Left ventricle myocardium superior (tissue), 1 donor: ENCODE measurements at places on chromosomes 13 and 19. TPM values are rescaled to one million over a fixed set of nuclear protein-coding genes. Genes with fewer than 3 reads are reported as not detected.

PODNL1 gene
- 2.0 TPM for total RNA-seq

FCHO1 gene
- total RNA-seq = 0.97 TPM

UTP14C gene
- 10.7 TPM for total RNA-seq

TSKS gene
- 0.72 TPM for total RNA-seq

FLT1 gene
- total RNA-seq = 46.1 TPM

RDH8 gene
- total RNA-seq = not detected

INAFM1 gene
- 12.7 TPM for total RNA-seq

ATP7B gene
- 4.9 TPM for total RNA-seq

CGB3 gene
- total RNA-seq = not detected

C1QTNF9 gene
- 3.9 TPM for total RNA-seq

GRCh38 chr13:109939180-109939579, 152.8 kb upstream of the IRS2 start:
- no peak for DNase-seq

DNA sequence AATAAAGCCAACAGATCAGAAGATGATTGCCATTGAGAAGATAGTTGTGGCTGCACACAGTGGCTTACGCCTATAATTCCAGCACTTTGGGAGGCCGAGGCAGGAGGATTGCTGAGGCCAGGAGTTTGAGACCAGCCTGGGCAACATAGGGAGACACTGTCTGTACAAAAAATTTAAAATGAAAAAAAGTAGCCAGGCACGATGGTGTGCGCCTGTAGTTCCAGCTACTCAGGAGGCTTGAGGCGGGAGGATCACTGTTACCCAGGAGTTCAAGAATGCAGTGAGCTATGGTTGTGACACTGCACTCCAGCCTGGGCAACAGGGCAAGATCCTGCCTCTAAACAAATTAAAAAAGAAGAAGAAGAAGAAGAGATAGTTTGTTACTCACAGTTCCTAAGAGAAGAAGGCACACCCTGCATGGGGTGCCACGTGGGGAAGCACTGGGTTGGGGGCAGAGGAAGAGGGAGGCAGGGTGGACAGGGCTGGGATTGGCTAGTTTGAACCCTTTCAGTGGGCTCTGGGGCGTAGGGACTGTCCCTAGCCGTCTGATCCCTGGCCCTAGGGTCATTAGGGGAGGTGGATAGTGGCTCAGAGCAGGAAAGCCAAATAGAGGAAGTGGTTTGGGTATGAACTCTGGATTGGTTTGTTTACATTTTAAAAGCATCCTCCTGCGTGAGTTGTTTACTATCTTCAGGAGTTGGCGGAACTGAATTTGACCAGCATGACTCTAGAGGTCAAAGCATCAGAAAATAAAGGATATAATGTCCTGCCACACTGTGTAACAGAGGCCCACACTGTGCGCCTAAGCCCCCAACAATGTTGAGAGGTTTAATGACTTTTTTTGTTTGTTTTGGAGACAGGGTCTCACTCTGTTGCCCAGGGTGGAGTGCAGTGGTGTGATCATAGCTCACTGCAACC, 60.5 kb upstream of the MEDAG start:
- no peak for DNase-seq

DNA sequence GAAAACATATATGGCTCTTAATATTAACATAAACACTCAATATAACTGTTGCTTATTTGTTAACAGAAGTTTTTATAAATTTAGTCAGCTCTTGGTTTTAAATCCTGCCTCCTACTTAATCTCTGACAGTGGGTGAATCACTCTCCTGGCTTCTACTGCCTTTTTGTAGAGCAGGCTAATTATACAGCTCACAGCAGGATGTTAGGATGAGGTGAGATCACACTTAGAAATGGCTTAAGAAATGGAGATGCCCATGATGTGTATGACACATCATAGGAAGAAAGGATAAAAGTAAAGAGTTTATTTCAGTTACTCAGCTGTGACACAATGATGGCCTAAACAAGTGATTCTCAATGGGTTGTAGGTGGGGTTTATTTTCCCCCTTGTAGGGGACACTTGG, 345.6 kb downstream of the SPRY2 start:
- no peak for DNase-seq

GRCh38 chr19:34082289-34083077, 89.8 kb upstream of the LSM14A start:
- no peak for DNase-seq

DNA sequence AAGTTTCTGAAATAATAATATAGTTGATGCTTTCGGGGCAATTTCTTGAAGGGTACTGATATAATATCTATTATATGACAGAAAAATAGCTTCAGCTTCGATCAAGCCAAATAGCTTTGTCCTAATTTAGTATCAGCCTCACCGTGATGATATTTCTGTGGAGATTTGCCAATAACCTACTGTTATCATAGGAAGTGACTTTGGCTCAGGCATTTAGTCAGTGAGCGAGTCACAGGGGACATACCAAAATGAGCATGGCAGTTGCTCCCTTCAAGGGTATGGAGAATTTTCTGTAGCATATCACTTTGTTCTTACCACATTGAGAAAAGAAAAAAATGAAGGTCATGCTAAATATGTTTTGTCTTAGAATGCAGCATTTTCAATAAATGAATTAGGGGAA, 767.6 kb upstream of the SLITRK1 start:
- DNase-seq = no peak

DNA sequence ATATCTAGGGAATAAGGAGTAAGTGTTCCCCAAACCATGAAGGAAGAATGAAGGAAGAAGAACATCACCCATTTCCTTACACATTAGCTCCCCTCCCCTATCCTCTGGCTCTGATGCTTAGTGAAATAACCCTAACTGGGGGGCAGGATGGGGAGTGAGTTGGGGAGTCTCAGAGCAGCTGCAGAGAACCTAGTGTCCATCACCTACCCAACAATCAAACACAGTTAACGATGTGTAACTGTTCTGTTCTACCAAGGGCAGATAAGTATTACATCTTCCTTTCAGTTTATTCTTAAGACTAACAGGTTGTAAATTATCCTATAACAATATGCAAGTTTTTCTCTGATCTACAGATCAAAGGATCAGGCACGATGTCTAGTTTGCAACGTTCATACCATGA, 12.8 kb downstream of the ELF1 start:
- DNase-seq = no peak

DNA sequence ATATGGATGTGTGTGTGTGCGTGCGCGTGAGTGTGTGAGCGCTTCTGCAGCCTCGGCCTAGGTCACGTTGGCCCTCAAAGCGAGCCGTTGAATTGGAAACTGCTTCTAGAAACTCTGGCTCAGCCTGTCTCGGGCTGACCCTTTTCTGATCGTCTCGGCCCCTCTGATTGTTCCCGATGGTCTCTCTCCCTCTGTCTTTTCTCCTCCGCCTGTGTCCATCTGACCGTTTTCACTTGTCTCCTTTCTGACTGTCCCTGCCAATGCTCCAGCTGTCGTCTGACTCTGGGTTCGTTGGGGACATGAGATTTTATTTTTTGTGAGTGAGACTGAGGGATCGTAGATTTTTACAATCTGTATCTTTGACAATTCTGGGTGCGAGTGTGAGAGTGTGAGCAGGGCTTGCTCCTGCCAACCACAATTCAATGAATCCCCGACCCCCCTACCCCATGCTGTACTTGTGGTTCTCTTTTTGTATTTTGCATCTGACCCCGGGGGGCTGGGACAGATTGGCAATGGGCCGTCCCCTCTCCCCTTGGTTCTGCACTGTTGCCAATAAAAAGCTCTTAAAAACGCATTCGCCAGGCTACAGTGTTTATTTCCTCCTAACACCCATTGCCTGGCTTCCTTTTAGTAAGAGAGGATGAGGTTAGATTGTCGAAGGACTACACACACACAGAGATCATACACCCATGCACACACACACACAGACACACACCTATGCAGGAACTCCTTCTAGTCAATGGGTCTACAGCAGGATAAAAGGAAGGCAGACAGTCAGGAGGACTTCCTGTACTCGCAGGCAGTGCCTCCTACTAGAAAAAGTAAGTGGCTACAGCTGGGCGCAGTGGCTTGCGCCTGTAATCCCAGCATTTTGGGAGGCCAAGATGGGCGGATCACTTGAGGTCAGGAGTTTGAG, 7.1 kb downstream of the FOSB start:
- no peak for DNase-seq

- DNase-seq = no peak
These were observed 32.2 kb downstream of the F2RL3 start for GRCh38 chr19:16920816-16921529.

- DNase-seq = no peak
These were observed 48.5 kb downstream of the WDFY2 start for GRCh38 chr13:51632591-51633362.

- DNase-seq = no peak
These were observed 22.5 kb downstream of the KCNRG start for GRCh38 chr13:50037788-50038187.

- DNase-seq = no peak
These were observed 34.0 kb downstream of the LRCH1 start for GRCh38 chr13:46586751-46587514.

GRCh38 chr19:10516064-10516385, 1.2 kb downstream of the S1PR5 start:
- DNase-seq = no peak

DNA sequence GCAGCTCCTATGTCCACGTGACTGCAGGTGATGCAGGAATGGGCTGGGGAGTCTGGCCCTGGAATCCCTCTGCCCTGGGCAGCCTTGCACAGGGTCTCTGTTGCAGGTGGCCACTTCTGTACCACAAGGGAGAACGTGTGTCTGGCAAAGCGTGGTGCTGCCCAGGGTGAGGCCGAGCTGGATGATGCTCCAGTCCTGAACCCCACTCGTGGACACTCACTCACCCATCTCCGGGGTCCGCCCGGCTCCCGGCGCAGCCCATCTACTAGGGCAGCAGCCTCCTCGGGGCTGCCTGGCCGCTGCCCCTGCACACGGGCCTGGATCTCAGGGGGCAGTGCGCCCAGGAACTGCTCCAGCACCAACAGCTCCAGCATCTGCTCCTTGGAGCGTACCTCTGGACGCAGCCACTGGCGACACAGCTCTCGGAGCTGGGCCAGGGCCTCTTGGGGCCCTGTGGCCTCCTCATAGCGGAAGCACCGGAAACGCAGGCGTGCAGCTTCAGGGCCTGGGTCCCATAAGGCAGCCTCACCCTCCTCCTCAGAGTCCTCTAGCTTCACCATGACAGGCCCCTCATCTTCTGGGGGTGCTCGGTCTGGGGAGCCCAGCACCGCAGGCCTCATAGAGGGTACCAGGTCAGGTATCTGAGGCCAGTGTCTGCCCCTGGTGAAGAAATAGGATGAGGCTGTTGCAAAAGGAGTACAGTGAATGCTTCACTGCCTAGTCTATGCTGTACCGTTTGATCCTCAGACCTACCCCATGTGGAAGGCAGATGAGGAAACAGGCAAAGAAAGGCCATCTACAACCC, 2.2 kb downstream of the MZF1 start:
- DNase-seq = peak; percentile 32

DNA sequence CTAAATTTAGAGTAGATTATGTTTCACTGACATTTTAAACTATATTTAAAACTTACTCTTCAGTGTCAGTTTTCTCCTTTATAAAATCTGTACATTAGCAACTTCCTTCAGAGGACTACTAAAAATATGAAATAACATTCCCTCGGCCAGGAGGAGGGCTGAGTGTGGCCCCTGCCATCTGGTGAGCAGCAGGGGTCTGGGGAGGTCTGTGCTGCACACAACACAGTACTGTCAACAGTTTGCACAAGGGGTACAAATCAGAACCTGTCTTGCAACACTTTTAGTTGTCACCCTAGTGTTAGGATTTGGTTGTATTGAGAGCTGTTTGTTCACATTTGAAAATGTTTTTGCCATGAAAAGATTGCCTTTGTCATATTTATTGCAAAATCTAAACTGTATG, 48.9 kb downstream of the TPP2 start:
- DNase-seq = no peak

DNA sequence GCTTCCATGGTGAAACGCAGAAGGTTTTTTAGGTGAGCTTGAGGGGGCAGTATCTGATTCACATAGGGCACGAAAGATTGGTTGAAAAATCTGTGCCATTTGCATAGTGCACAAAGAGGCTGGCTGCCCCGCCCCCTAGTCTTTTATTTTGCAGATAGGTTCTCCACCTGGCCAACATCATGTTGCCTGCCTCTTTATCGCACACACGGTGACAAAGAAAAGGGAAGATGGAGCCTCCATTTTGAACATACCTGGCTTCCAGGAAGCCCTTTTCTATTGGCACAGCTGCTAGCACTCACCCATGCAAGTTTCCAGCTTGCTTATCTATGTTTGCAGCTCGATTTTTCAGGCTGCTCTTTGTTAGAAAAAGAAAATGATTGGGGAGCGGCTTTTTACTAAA, 316.2 kb upstream of the KLHL1 start:
- DNase-seq = no peak

GRCh38 chr13:91620670-91621141, 222.3 kb downstream of the GPC5 start:
- DNase-seq = no peak

GRCh38 chr19:31331536-31331935, 17.7 kb downstream of the TSHZ3 start:
- DNase-seq = no peak

GRCh38 chr13:21071015-21071414, 9.6 kb upstream of the LATS2 start:
- no peak for DNase-seq

DNA sequence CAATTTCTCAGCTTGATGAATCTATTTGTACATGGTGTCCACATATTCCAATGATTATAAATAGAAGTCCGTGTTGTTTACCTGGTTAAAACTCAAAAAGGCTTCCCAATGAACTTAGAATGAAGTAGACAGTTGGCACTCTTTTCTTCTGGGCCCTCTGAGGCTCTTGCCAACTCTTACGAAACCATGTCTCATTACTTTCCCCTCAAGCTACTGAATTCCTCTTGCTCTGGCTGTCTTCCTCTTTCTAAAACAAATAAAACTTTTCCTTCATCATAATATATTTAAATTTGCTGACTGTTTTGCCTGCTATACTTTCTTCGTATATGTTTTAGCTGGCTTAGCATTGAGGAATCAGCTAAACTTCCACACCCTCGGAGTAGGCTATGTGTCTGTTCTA, 139.7 kb downstream of the SLITRK6 start:
- DNase-seq = no peak

DNA sequence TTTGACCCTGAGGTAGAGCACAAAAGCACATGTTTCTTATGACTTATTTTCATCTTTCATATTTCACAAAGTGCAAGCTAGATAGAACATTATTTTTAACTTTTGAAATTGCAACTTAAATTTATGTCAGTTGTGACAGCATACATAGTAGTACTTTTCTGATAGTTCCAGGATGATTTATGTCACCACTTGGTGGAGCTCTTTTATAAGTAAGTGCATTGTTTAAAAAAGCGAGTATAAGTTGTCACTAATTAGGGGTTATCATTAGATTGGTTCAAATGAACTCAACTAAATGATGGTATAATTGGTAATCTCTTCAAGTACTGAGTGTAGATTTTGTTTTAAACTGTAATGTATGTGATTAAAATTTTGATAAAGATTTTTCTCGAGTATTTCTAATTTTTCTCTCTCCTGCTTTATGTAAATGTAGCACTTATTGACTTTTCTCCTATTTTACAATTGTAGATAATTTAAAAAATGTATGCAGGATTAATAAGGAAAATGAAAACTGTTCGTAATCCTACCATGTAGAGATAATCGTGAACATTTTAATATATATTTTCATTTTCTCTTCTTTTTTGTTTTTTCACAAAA, 31.1 kb downstream of the RB1 start:
- DNase-seq = no peak

- DNase-seq = peak; percentile 38
These were observed 98.2 kb downstream of the OLFM4 start for GRCh38 chr13:53126841-53127245.
